ENCODE measurements at places on chromosomes 12 and 14.

DNA sequence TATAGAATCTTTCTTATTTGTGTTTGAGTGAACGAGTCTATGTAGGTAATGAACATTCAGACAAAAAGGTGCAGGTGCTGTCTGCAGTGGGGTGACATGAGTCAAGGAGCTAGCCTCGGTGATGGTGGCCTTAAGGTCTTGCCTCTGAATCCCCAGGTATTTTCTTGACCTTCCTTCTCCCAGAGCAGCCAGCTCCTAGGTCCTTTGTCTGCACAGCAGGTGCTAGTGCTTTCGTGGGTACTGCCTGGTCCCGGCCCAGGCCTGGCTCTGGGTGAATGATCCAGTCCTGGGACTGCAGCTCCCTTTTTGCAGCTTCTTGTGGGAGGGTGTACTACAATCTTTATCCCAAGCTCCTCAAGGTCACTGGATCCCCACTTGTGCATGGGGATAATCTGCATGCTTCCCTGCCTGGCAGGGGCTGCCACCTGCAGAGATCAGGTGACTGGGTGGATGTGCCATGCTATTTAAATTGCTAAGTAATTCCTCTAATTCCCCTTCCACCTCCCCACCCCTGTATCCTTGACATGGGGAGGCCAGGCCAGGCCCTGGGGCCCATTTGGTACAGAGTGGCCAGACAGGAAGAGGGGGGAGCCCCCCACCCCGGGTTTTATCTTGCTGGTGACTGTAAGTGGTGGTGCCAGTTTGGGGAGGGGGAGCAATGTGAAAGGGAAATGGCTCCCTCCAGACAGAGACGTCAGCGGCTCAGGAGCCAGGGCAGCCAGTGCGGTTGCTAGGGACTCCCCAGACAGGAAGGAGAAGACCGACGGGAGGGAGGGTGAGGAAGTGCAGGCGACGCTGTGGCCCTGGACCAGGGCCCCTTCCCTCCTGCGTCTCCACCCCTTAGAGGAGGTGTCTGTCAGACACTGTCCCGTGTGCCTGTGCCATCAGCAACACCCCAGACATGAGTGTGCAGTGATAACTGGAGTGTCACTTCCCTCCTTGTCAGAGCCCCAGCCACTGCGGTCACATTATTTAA is 6.7 kb downstream of the VASH1 start:
- no peak for DNase-seq

- no peak for DNase-seq
Observed at GRCh38 chr14:64549791-64550620, at the start of gene PPP1R36. Gene PPP1R36 (plus strand): TSS chr14:64549961. CDS start chr14:64549998, 37 bp downstream.

DNA sequence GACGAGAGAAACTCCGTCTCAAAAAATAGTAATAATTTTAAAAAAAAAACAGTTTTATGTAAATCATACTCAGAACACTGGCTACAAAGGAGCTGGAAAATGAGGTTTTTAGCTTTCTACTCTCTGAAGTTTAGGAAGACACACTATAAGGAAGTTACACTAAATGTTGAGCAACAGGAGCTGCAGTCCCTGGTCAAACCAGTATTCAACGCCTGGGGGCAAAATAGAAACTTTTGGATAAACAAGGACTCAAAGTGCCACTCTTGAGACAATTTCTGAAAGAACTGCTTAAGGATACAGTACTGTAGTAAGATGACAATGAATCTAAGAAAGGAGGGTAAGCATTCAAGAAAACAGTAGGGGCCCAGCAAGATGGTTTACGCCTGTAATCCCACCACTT is 29.3 kb downstream of the ACTR6 start:
- DNase-seq = no peak

DNA sequence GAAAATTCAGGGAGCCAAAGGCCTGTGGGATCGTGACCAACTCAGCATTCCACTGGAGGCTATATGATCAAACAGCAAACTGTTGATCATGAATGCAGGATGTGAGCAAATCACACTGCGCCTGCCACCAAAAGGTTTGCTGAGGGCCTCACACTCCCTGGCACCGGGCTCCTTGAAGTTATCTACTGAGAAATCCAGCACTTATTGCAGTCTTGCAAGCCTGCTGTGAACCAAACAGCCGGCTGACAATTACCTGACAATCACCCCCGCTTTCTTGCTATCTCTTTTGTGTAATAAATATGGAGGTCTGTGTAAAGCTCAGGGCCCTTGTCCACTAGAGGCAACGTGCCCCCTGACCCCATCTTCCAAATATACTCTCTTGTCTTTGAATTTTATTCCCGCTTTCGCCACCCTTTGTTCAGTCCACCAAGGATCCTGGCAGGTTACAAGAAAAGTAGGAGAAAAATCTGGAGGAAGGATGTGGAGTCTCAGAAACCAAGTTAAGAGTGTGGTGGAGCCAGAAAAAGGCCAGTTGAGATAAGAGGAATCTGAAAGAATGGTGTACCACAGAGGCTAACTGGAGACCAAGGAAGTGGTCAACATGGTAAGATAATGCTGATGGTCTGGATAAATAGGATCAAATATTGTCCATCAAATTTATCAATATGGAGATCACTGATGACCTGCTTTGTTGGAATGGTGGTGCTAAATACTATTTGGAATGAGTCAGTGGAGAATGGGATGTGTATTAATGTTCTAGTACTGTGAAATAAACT is 229.2 kb downstream of the ALX1 start:
- DNase-seq = no peak

- DNase-seq = no peak
Observed at GRCh38 chr14:64502887-64503433, 678 bp downstream of the ZBTB25 start.

DNA sequence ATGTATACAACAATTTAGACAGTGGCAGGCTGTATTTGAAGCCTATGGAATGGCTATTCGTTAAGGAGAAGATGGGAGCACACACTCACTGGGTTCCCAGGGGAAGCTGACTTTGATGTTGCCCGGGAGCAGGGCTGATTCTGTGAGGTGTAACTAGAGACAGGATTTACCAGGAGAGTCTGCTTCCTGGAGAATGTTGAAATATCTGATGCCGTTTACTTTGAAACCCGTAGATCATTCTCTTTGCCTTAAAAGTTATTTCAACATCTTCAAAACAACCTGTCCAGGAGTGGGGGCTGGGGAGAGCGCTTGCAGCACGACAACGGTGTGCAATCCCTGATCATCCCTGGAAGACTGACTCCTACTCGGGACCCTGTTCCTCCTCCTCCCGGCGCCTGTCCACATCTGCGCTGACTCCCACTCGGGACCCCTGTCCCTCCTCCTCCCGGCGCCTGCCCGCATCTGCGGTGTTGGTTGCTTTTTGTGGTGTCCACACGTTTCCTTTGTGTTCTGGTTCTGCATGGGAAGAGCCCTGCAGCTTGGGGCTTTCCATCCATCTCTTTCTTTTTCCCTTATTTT is 72.6 kb downstream of the AACS start:
- no peak for DNase-seq

DNA sequence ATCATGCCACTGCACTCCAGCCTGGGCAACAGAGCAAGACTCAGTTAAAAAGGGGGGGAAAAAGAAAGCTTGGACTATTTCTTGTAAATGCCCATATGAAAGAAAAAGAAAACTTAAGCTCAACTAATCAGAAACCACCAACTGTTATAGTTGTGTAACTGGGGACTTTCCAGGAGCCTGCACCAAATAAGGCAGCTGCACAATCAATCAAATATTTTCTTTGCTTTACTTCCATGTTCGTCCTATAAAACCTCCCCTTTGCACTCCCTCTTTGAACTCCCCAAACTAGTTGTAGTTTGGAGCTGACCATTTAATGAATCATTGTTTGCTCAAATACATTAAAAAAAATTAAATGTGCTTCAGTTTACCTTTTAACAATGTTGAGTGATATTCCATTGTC is 54.9 kb downstream of the OTOGL start:
- no peak for DNase-seq

GRCh38 chr12:104457746-104458693 is 1.3 kb downstream of the CHST11 start:
- no peak for DNase-seq

DNA sequence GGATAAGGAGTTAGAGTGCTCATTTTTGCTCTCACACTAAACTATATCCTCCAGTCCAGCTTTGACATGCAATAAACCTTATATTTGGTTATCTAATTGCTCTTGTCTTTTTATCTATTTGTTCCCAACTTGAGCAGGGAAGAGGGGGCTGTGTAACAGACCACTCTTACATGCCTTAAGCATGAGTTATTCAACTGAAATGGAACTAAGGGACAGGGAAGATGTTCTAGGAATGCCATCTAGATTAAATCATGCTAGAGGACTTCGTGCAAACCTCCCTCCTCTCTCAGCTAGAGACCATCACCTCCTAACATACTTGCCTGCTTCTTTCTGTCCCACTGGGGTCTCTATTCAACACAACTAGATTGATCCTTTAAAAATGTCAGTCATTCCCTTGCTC is 20.6 kb downstream of the SPX start:
- DNase-seq = no peak

Data from H4 (cell line).